D721Med (cell line): ENCODE measurements at places on chromosomes 13 and 19.

GRCh38 chr13:34943436-34944273 is 1.6 kb downstream of the NBEA start:
- DNase-seq: no peak

GRCh38 chr13:47287291-47287751 is 390.5 kb upstream of the HTR2A start:
- DNase-seq: no peak

- no peak for DNase-seq
Observed at GRCh38 chr13:46963904-46964303, 67.1 kb upstream of the HTR2A start.

DNA sequence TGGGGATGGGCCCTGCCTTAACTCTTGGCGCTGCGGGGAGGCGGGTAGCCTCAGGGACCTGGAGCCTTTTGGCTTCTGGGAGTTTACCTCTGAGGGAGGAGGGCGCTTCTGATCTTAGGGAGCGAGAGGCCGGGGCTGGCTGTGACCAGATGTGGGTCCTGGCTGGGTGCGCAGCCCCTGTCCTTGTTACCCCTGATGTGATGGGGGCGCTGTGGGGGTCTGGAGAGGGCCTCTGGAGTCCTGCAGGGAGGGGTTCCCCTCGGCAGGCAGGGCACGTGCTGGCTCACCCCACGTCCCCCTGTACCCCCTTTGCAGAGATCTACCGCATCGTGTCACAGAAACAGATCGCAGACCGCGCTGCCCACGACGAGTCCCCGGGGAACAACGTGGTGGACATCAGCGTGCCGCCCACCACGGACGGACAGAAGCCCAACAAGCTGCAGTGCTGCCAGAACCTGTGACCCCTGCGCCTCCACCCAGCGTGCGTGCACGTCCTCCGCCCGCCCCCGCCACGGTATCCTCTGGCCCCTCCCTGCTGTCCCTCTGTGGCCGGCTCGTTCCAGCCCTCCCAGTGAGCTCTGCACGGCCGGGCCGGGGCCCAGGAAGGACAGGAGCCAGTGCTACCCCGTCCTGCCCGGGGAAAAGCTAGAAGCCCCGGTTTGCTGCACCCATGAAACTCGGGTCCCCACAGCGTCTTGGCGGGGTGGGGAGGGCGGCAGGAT is 9.8 kb upstream of the MARCHF2 start:
- DNase-seq: no peak

DNA sequence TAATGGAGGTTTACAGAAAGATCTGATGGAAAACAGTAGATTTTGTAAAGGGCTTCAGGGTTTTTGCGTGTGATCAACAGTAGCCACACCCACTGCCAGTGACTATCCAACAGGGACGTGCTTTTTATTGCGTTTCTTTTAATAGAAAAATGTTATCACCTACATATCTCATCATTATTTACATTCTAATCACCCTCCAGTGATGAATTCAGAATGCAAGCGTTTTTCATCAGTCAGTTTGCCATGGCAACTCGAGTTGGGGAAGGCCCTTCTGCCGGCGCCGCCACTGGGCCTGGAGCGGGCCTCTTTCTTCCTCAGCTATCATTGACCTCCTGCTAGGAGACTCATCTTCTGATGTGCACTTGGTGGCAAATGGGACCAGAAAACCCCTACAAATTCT is 90.3 kb upstream of the TMTC4 start:
- DNase-seq: no peak

GRCh38 chr13:45333977-45334922 is 6.7 kb downstream of the TPT1 start:
- DNase-seq: no peak

GRCh38 chr19:49716154-49716553 is 25.2 kb downstream of the CPT1C start:
- no peak for DNase-seq

DNA sequence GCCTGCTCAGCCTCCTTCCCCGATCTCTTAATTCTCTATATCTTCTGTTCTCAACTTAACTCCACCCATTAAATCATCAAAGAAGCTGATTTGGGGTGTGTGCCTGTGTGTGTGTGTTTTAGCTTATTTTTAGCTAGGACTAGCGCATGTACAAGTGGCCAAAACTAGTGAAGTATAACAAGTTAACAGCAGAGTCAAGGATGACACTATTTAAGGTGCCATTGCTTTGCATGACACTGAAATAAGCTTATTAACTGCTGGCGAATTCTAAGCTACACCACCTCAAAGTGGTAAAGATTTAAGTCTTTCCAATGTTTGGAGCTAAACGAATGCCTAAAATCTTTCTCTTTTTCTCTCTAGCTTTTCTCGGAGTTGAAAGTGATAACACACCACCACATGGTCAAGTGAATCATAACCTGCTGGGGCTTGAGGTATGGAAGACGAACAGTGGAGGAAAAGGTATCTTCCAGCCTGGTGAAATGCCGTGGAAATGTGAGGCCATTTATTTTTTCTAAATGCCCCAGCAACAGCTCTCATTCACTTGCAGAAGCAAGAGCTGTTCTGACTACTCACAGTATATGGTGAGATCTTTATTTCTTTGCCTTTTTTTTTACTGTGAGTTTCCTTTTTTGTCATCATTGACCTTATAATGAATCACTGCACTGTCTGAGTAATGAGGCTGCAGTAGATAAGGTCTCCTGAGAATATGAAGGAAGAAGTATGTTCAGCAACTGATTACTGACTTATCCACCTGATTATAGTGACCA is 570.3 kb downstream of the PCDH9 start:
- no peak for DNase-seq

GRCh38 chr13:78976696-78977095 is 317.7 kb upstream of the OBI1 start:
- no peak for DNase-seq

DNA sequence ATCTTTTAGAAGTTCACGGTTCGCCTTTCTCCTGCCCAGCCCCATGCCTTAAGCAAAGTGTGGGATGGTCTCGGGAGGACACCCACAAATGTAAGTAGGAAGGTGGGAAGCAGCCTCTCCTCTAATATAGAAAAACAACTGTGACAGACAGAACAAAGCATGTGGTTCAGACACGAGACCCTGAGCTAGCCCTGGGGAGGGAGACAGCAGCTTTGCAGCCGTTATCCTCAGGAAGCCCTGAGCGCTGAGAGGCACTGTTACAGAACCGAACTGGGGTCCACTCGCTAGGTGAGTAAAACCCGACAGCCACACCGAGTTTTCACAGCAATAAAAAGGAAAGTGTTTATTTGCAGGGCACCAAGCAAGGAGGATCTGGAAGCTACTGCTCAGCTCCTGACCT is 210.6 kb downstream of the UQCRFS1 start:
- no peak for DNase-seq

DNA sequence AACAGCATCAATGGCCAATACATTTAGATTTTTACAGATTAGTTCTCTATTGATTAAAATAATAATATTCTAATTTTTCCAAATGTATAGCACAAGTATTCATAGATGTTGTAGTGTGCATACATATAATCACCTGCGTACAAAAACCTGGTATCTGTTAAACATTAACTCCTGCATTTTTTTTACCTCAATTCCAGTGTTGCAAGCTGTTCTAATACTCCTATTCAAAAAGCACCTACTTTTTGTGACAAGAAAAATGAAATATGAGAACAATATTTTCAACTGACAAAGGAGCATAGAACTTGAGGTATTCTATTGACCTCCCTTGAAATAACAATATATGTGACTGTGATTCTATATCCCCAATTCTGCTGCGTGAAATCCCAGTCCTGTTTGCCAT is 422.9 kb upstream of the PCDH20 start:
- no peak for DNase-seq

DNA sequence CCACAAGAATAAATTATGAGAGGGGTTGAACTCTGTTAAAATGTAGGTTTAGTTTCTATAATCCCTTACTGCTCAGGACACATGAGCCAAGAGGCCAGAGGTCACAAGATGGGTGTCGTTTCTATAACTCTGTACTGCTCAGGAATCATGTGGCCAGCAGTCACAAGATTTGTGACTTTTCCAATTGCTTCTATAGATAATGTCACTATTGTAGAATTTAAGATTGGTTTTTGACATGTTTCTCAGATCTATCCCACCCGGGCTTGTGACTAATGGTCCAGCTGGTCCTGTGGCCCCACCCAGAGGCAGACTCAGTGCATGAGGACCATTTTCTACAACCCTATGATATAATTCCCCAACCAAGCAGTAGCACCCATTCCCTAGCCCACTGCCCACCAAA is 662.0 kb upstream of the KLF12 start:
- DNase-seq: no peak

DNA sequence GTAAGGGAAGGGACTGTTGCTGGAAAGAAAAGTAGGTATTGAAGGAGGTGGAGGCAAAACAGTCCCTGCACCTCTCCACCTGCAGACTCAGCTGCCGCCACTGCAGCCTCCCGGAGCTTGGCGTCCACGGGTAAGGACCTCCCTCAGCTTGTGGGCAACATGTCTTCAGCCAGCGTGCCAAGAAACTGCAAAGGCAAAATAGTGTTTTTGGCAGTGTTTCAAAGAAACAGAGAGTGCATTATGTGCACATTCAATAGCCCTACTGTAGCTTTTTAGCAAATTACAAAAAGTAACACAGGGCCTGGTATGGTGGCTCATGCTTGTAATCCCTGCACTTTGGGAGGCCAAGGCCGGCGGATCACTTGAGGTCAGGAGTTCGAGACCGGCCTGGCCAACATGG is 57.4 kb downstream of the ATP11A start:
- no peak for DNase-seq

GRCh38 chr13:39676315-39676876 is 20.9 kb downstream of the COG6 start:
- DNase-seq: no peak

DNA sequence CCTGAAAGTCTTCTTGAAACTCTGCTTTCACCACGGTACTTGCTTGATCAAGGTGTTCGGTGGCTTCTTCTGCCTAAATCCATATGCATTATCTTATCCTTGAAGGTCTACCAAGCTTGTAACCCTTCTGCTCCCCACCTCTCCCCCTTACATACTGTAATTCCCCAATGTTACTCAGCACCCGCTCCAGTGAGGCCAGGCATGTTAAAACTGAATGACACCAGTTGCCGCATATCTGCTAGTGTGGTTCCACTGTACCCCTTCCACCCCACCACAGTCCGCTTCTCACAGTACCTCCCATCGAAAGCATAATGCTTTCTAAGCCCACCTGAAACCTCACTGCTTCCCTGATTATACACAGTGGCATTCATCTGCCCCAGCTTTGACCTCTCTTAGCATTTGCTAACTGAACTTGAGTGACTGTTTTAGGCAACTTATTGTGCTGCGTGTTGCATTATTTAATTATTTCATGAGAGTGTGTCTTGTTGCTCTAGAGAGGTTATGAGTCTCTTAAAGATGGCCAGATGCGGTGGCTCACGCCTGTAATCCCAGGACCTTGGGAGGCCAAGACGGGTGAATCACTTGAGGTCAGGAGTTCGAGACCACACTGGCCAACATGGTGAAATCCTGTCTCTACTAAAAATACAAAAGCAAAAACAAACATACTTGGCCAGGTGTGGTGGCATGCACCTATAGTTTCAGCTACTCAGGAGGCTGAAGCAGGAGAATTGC is 87.6 kb upstream of the MBNL2 start:
- no peak for DNase-seq

DNA sequence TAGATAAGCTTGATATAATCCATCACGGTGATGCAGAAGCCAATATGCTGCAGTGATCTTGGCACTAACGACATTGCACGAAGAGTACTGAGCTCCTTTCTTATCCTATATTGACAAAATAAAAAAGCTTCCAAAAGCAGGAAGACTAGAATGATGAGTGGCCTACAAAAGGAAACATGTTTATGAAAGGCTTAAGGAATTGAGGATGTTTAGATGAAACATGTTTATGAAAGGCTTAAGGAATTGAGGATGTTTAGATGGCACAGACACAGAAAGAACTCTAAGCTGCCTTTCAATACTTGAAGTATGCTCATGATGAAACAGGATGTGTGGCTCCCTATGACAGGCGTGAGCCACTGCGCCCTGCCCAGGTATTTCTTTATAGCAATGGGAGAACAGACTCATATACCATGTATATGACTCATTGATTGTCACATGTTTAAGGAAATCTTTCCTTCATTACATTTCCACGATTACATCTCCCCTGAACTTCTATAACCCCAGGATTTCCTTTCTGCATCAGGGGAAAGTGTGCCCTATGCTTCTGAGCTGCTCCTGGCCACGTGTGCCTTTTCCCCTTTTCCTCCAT is 690.8 kb upstream of the ARGLU1 start:
- DNase-seq: no peak

- no peak for DNase-seq
Observed at GRCh38 chr13:90787007-90787406, 560.5 kb upstream of the MIR17HG start.

- no peak for DNase-seq
Observed at GRCh38 chr19:4069331-4069959, 2.7 kb upstream of the ZBTB7A start.

DNA sequence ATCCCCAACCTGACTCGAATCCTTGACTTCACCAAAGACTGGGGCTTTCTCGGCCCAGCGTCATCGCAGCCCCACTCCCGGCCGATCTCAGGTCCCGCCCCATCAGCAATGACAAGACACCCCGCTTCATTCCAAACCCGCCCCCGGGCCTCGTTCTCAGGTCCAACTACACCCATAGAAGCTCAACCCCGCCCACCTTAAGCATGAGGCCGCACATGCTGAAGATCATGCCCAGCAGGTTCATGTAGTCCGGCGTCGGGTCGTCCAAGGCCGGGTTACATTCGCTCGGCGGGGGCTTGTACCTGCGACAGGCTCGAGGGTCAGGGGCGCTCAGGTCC is 2.3 kb downstream of the WDR83 start:
- DNase-seq: no peak

DNA sequence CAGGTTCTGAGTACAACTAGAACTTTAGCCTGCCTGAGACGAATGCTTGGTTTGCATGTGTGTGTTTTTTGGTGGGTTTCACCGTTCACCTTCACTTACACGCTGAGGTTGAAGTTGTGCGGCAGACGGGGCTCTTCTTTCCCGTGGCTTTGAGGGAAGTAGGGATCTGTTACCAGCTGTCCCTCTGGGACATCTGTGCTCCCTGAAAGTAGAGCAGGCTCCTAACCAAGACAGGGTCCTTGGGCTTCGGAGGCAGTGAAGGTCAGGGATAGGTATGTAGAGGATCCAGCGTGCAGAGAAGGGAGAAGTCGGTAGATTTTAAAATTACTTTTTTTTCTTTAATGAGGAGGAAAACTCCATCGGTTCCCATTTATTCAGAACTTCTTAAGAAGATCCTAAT is 48.7 kb downstream of the ZNF536 start:
- no peak for DNase-seq

- DNase-seq: no peak
Observed at GRCh38 chr13:33257841-33258807, 27.4 kb downstream of the STARD13 start.

DNA sequence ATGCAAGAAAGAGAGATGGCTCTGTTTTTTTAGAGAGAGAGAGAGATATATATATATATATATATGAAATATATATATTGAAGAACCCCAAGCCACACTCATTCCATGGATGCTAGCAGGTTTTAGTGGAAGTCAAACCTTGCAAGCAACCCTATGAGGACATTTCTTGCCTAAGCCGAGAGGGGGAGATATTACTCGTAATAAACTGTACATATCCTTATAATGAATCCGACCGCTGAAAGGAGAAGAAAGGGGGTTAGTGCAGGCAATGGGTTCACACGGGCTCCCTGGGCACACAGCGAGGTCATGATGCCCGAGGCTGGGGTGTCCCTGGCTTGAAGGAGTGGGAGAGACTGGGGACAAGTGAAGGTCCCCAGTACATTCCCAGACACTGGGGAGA is 78.3 kb downstream of the IER2 start:
- no peak for DNase-seq
